ENCODE measurements at places on chromosomes 13 and 19.

- DNase-seq: no peak
These were observed 25.1 kb downstream of the SIPA1L3 start for GRCh38 chr19:37931881-37932655.

DNA sequence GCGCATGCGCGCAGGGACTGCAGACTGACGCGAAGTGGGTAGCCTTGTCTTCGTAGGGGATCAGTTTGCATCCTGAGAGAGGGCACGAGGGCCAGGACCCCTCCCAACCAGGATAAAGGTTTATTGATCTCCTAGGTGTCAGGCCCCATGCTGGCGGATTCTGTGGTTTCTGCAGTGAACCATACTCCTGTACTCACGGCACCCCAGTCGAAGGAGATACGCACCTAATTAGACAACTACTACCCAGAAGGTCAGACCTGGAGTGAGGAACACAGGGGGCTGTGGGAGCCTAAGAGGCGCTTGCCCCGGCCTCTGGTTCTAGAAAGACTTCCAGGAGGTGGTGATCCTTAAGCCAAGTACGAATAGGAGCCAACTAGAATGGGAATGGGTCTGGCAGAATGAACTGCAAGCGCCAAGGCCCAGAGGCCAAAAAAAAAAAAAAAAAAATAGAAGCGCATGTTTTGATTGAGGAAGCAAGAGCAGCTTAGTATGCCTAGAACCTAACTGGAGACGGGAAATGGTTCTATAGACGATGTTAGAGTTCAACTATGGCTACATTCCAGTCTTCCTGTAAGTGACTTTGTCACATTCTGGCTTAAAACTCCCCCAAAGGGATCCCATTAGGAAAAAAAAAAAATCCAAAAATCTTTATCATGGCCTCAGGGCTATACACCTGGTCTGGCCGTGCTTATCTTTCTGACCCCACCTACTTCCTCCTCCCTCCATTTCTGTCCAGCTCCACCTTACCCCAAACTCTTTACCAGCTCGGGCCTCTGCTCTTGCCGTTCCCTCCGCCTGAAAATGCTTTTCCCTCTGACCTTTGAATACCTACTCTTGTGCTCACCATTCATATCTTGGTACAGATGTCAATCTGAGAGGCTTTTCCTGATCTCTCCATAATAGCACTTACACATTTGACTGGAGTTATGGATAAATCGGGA lies 902 bp upstream of the ZNF428 start:
- peak; percentile 63 for DNase-seq

DNA sequence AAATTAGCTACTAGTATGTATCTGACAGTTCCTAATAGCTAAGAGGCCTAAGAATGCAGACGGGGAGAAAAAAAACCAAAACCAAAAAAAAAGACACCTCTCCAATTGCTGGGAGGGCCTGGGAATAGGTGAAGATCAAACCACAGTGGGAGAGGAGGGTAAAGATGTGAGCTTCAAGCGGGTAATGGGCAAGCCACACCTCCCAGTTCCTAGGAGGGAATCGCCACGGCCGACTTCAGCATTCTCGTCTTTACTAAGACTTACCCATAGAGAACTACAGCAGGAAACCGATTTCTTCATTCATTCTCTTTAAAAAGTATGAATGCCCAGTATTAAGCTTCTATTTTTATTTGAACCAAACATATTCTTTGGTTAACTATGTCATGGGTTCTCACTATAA lies 5.6 kb upstream of the EEF1AKMT1 start:
- no peak for DNase-seq

DNA sequence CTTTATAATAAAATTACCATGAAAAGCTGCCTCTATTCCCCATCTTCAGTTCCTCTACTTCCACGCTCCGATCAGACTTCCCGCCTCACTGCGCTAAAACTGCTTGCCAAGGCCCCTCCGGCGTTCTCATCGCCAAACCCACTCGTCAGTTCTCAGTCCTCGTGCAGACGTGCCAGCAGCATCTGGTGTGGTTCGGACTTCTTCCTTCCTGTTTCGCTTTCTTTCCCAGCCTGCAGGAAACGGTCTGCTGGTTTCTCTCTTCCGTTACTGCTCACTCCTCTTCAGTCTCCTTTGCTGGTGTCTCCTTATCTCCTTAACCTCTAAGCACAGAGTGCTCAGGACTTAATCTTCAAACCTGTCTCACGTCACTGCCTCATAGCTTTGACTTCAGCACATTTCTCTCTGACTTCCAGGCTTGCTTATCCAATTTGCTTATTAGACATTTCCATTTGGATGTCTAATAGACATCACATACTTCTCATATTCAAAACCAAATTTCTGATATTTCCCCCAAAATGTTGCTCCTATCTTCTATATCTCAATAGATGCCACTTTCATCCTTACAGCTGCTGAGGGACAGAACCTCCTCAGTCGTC lies 40.3 kb downstream of the RCBTB2 start:
- no peak for DNase-seq

- no peak for DNase-seq
These were observed 5.3 kb downstream of the MISP start for GRCh38 chr19:756236-756635.

DNA sequence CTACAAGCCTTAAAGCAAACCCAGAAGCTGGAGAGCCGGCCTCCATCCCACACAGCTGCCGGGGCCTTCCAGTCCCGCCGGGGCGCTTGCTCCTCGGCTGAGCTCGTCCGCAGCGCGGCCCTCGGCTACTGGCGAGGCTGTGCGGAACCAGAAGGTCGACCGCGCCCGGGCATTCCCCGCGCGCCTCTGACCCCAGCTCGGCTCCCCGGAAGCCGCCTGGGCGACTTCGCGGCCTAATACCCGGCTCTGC lies 863 bp downstream of the ANKRD10 start:
- no peak for DNase-seq

GRCh38 chr13:75554981-75555380 lies 5.4 kb downstream of the UCHL3 start:
- no peak for DNase-seq

- DNase-seq: no peak
These were observed 1.2 kb downstream of the SPART start for GRCh38 chr13:36344886-36345437.

GRCh38 chr13:25756912-25757311 lies 294.9 kb downstream of the SHISA2 start:
- no peak for DNase-seq

DNA sequence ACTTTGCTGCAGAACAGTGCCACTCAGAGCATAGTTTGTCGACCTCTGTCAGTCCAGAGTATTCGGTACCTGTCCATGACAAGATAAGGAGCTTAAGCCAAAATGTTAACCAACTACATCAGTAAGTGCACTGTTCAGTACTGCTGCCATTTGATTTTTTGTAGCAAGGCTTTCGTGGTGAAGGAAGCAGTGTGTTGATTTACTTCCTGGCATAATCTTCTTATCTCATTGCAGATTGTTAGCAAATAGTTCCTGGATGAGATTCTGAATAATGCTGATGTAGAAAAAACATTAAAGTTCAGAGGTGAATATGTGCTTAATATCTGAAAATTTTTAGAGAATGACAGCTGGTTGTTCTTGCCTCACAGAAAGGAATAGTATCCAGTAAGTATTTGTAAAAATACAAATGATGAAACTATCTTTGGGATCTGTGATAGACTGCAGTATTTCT lies 85.7 kb downstream of the LRRC63 start:
- DNase-seq: no peak

DNA sequence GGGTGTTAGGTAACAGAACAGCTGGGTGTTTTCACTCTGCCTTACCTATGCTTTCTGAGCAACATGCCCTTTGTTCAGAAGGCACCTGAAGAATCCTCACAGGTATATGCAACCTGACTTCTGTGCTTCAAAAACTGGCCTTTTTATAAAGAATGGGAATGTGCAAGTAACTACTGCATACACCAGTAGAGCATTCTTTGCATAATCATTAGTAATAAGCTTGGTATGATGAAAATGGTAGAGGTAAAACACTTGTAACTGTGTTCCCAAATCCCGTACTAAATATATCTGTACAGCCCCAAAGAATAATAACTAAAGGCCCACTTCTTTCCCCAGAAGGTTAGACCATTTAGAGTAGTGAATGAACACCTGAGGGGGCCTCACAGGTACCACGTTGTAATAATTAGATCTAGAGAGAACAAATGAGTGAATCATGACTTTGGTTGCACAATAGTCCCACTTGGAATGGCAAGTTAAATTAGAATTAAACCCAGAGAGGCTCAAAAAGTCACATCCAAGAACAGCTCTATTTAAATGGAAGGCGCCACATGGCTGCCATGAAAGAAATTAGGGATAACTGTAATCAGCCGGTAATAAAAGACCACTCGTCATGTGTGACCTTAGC lies 413.9 kb downstream of the KLF12 start:
- DNase-seq: no peak

GRCh38 chr19:810883-811489 lies 10.8 kb downstream of the PLPPR3 start:
- no peak for DNase-seq

DNA sequence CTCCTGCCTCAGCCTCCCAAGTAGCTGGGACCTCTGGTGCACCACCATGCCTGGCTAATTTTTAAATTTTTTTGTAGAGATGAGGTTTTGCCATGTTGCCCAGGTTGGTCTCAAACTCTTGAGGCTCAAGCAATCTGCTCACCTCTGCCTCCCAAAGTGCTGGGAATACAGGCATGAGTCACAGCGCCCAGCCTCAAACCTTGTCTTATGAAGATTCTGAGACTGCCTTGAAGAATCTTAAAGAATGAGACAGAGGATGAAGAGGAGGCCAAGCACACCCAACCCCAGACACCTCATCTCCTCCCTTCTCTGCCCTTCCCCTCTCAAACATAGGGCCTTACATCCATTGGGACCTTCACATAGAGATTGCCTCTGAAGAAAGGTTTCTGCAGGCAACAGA lies 179.7 kb downstream of the ABCC4 start:
- no peak for DNase-seq

Measured in NCI-H1417 treated with DMSO at 0.1 percent for 48 hours (cell line).